HFF-Myc (cell line): ENCODE measurements at places on chromosomes 1 and 21.
A peak's percentile ranks its signal among the peaks of the same experiment; 100 is the strongest.

DNA sequence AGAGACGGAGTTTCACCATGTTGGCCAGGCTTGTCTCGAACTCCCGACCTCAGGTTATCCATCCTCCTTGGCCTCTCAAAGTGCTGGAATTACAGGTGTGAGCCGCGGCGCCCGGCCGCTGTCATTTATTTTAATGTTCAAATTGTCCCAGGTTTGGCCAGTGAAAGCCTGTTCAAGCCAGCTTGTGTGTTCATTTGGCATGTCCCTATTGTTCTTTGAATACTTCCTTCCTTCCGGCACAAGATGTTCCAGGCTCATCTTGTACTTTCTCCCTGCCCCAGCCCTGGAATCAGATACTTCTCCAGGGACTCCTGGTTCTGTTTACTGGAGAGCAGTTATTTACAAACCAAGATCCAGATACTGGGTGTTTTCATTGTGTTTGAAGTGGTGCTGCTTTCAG is 37.0 kb downstream of the ZBTB8B start:
- DNase-seq, result no peak

DNA sequence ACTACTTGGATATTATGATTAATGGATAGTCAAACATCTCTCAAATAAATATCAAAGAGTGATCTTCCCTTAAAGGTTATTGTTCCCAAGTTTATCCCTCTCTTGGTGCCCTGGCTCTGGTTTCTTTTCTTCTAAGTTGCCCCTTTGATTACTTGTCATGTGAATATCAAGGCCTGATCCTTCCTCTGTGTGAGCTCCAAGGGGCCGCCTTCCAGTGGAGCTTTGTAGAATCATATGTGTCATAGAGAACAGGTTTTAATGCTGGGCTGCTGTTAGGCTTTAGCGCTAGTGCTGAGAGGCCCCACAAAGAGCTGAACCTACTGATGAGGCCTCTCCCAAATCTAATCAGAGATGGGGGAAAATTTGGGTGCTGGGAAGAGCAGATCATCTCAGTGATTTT is 25.5 kb downstream of the UCK2 start:
- DNase-seq, result no peak

GRCh38 chr1:165610866-165611265 is 20.2 kb upstream of the MGST3 start:
- no peak for DNase-seq

DNA sequence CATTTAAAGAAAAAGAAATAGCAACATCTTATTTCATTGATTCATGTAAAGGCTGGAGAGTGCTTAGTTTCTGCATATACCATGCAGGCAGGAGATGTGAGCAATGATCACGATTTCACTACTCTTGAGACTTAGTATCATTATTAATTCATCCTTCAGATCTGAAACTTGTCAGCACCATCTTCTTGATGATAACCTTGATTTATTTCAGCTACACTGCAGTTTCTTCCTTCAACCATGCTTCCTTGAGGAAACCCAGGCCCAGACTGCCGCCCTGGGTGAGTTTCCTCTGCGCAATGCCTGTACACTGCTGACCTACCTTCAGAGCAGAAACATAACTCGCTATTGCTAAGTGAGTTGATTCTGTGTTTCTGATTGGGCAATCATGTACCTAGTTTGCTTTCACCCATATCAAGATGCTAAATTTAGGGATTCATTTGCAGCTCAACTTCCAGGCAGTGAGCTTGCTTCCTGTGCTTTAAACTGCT is 13.5 kb upstream of the BCL10 start:
- DNase-seq, result no peak

DNA sequence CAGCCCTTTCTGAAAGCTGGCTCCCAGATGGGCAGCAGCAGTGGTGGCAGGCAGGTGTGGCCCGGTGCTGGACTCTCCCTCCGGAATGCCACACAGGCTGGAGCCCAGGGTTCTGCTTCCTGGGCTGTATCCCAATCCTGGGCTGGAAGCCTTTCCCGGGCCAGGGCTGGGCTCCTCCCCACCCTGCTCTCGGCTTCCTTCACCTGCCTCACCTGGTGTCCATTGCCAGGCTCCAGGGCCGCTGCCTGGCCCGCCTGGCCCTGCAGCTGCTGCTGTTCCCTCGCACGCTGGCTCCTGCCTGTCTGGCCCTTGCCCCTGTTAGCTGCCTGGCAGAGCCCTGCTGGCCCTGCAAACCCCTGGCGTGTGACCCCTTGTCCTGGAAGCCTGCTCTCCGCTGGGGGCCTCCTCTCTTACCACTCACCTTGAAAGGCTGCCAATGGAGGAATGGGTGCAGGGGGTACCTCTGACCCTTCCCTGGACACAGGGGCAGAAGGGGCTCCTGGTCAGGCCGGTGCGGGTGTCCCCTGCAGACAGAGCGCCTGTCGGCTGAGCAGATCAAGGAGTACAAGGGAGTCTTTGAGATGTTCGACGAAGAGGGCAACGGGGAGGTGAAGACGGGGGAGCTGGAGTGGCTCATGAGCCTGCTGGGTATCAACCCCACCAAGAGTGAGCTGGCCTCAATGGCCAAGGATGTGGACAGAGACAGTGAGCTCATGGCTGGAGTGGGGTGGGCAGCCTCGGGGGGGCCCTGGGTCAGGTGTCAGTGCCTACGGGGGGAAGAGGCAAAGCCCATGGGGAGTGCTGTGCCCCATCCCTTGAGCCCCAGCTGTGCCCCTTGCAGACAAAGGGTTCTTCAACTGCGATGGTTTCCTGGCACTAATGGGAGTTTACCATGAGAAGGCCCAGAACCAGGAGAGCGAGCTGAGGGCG is 1.1 kb downstream of the CALML6 start:
- DNase-seq, result no peak

- DNase-seq, result no peak
Measured at GRCh38 chr1:71047635-71048607, at the start of gene PTGER3. TSS of gene PTGER3 (minus strand) at chr1:71047816. CDS start at chr1:71047577, 239 bp downstream.

DNA sequence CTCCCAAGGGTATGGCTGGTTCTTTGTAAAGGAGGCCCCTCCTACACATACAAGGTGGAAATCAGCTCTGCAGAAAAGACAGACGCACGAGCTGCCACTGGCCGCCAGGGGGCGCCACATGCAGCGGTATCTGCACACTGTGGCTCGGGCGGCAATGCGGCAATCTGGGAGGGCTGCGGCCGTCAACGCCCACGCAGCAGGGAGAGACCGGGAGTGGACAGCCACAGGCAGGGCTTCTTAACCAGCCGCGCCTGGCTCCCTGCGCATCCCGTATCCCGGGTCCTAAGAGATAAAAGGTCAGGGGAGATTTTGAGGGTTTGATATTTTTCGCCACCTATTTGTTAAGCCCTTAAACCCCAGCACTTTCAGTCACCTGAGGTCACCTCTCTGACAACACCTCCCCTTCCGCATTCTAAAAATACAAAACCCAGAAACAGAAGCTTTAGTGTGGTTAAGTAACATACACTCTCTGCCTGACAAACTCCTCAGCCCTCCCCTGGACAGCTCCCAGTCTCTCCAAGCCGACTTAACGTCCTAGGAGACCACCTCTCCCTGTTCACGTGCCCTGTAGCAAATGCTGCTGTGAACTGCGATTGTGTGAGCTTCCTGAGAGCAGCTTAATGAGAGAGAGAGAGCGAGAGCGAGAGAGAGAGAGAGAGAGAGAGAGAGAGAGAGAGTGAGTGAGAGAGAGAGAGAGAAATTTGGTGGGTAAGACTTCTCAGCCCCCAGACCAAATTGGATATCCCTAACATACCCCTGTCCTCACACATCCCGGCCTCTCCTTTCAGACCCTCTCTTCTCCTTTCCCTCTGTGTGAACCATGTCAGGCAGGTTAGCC is 13.5 kb upstream of the KCNA2 start:
- DNase-seq, result peak; percentile 39

DNA sequence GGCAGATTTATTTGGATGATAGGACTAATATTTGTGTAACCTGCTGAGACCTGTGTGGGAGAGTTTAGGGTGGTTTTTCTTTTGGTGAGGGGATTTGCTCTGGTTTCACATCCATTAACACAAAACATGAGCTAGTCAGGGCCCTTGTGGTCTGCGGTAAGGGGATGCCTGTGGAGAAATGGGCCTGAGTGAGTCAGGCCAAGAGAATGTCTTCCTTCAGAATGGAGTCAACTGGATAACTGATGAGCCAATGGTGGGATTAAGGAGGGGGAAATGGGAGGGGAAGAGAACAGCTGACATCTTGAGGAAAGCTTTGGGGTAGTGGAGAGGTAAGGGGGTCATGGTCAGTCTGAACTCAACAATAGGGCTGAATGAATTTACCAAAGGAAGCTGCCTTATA is 13.9 kb downstream of the WNT2B start:
- DNase-seq, result peak; percentile 84

DNA sequence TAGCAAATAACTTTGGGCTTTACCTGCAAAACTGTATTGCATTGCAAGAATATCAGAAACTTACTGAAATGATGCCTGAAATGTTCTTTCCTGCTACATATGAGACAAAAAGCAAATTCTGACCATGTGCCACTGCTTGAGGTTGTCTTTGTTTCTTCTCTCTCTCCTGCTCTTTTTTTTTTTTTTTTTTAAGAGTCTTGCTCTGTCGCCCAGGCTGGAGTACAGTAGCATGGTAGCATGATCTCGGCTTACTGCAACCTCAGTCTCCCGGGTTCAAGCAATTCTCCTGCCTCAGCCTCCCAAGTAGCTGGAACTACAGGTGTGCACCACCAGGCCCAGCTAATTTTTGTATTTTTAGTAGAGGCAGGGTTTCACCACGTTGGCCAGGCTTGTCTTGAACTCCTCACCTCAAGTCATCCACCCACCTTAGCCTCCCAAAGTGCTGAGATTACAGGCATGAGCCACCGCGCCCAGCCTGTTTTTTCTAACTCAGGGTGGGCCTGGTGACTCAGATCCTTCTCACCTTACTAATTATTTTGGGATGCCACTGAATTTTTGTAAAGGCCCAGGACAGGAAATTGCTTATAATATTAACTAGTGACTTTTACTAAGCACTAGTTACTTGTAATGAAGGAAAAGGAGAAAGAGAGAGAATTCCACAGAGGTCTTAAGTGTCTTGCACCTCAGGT is 35.9 kb downstream of the DNASE2B start:
- no peak for DNase-seq

- DNase-seq, result no peak
Measured at GRCh38 chr1:175158170-175158591, 34.4 kb downstream of the KIAA0040 start.

GRCh38 chr21:42496839-42497202 is 797 bp upstream of the RSPH1 start:
- DNase-seq, result no peak
